ENCODE measurements at places on chromosomes 11 and 22.
A peak's percentile ranks its signal among the peaks of the same experiment; 100 is the strongest.

- DNase-seq, result no peak
Measured at GRCh38 chr11:39570526-39570925, 1888.9 kb downstream of the LRRC4C start.

DNA sequence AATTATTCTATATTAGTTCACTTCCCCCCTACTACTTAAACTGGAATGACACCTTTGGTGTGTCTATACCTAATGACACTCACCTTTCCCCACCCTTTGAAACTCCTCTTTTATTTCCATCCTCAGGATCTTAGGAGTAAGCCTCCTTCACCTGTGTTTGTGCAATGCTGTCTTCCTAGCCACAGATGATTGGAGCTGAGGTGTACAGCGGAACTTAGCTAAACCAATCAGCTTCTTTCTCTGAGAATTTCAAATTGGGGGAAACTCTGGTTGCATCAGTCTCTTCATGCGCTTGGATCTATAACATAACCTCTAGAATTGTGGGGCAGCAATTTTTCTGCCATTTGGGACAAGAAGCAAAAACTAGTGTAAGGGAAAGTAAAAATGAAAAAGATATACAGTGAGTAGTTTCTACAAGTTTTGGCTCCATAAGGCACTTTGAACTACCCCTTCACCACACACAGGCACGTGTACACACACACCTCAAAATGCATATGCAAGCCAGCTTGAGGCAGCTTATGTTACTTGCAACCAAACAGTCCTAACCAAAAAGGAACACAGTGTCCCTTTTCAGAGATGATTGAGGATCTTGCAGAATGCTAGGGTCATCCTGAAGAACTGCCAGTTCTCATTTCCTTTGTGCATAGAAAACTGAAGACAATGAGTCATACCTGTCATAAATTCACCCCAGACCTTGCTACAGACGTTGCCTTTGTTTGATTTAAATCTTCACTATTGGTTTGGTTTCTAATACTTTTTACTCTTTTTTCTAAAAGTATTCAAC, 36.0 kb upstream of the LDLRAD3 start:
- DNase-seq, result no peak

GRCh38 chr11:11468954-11469353, 115.9 kb upstream of the CSNK2A3 start:
- no peak for DNase-seq

DNA sequence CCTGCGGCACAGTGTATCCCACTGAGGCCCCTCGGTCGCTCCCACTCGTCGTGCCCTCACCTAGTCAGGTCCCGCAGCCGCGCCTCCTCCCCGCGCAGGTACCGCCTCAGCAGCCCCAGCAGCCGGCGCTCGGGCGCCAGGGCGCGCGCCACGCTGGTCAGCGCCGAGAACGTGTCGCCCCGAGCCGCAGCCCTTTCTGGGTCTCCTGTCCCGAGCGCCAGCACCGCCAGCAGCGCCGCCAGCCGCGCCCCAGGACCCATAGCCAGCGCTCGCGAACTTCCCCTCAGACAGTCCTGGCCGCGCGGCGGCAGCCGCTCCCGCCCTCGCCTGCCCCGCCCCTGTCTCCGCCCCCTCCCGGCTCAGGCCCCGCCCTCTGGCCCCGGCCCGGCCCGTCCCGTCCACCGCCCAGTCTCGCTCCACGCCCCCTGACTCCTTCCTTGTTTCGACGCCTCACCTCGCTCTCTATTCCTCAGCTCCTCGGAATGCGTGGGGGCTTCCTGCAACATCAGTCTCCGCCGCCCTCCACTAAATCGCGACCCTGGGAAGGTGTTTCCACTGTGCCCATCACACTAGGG, at the start of gene P4HA3:
P4HA3 (minus strand) TSS at position 289 of the 575 bp plus-strand sequence; CDS start at position 260, 29 bp downstream.
- peak; percentile 60 for DNase-seq

GRCh38 chr11:130674686-130675308, 226.4 kb downstream of the ADAMTS15 start:
- no peak for DNase-seq

DNA sequence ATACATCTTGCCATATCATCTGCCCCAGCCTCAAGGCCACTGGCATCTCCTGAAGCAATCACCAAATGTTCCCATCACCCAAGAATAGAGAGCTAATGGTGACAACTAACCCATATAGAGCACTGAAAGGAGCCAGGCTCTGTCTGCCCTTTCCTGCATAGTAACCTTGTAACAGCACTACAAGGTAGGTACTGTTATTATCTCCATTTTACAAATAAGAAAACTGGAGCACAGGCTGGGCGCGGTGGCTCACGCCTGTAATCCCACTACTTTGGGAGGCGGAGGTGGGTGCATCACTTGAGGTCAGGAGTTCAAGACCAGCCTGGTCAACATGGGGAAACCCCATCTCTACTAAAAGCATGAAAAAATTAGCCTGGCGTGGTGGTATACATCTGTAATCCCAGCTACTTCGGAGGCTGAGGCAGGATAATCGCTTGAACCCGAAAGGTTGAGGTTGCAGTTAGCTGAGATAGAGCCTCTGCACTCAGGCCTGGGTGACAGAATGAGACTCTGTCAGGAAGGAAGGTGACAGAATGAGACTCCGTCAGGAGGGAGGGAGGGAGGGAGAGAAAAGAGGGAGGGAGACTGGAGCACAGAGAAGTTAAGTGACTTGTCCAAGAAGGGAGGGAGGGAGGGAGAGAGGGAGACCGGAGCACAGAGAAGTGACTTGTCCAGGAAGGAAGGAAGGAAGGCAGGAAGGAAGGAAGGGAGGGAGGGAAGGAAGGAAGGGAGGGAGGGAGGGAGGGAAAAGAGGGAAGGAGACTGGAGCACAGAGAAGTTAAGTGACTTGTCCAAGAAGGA, 2.2 kb downstream of the SLC35F2 start:
- no peak for DNase-seq

- no peak for DNase-seq
Measured at GRCh38 chr22:32334660-32335365, 22.9 kb upstream of the RFPL3 start.

DNA sequence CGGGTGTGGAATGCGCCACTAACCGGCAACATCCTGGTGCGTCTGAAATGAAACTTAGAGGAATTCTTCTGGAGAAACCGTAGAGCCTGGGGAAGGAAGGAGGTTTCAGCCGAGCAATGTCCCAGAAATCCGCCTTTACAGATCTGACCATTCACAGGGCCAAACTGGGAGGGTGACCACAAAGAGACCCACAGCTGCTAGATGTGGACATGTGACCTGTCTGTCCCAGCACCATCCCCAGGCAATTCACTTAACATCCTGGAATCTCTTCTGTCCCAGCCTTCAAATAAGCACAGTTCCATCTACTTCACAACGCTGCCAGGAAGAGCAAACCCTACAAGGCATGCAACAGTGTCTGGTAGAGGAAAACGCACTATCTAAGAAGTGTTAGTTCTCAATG, 9.8 kb downstream of the MCAT start:
- no peak for DNase-seq

- no peak for DNase-seq
Measured at GRCh38 chr11:64103277-64103985, 62.5 kb downstream of the MACROD1 start.

DNA sequence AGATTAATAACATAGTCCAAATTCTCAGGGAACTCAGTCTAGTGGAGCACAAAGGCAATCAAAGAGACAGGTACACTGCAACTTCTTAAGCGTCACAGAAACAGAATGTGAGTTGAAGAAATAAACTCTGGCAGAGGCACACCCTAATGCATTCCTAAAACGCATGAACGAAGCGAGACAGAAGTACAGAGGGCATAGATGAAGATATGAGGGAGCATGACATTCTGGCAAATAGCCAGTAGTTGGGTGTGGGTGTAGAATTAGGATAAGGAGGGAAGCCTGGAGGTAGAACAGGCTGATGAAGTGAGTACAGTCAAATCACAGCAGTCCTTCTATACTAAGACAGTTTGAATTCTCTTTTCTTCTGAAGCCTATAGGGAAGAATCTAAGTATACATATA, 838.7 kb upstream of the API5 start:
- DNase-seq, result no peak

- DNase-seq, result peak; percentile 67
Measured at GRCh38 chr11:130213143-130213978, 53.8 kb downstream of the ST14 start.

DNA sequence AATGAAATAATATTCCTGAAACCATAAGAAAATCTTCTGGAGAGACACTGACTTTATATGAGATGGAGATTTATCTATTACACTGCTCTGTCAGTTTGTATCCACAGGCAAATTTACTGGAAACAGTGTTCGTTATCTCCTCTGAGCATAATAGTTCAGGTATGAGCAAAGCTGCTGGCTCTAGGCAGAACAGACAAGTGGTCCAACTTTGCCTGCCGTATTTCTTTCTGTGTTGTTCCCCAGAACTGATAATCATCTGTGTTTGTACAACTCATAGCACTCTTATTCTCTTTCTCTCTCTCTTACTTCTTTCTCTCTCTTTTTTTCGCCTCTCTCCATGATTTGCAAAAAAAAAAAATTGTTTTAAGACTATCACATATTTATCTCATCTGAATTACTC, 623.8 kb upstream of the CHORDC1 start:
- no peak for DNase-seq

GRCh38 chr11:30452114-30452513, 129.2 kb downstream of the ARL14EP start:
- DNase-seq, result no peak
